Activated naive CD4-positive, alpha-beta T cell (primary cell): ENCODE measurements at places on chromosomes 1 and 21.

- no peak for DNase-seq
Measured at GRCh38 chr1:97573553-97573952, 347.3 kb downstream of the DPYD start.

DNA sequence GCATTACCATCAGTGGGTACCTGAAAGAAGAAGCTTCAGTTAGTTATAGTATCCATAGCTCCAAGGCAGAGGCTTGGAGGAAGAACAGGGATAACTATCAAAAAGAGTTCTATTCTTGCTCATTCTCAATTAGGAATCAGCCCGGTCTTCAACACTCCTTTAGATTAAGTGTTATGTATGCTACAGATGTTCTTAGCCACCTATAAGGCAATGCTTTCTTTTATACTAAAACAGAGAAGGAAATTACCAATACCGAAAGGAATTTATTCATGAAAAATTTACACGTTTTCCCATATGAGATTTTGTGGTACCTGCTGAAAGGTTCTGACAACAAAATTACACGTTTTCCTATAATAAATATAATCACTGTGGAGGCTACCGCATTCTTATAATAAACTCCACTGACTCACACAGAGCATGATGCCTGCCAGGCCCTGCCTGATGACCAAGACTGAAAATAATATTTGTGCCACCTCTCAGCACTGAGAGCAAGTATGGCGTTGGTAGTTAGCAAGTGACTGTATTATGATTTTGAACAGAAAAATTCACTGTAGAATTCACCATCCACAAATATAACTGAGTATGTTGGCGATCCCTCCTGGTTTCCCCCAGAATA, 58.3 kb downstream of the APP start:
- DNase-seq: no peak

DNA sequence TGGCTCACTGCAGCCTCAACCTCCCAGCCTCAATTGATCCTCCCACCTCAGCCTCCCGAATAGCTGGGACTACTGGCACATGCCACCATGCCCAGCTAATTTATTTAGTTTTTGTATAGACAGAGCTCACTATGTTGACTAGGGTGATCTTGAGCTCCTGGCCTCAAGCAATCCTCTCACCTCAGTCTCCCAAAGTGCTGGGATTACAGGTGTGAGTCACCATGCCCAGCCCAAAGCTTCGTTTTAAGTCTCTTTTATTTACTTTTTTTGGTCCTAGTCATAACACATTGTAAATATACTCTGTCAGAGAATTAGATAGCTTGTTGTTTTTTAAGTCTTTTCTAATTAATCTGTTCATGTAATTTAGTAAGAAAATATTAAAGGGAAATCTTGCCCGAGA, 42.8 kb downstream of the KCNK1 start:
- DNase-seq: no peak

- no peak for DNase-seq
Measured at GRCh38 chr1:61070054-61070453, 12.3 kb upstream of the NFIA start.

GRCh38 chr1:90340606-90341005, 345.7 kb downstream of the ZNF326 start:
- DNase-seq: no peak

GRCh38 chr21:42784276-42784675, 95.1 kb downstream of the WDR4 start:
- no peak for DNase-seq

GRCh38 chr1:1777583-1777899, 729 bp downstream of the NADK start:
- no peak for DNase-seq

GRCh38 chr1:235411489-235412486, 44.6 kb downstream of the TBCE start:
- DNase-seq: no peak

DNA sequence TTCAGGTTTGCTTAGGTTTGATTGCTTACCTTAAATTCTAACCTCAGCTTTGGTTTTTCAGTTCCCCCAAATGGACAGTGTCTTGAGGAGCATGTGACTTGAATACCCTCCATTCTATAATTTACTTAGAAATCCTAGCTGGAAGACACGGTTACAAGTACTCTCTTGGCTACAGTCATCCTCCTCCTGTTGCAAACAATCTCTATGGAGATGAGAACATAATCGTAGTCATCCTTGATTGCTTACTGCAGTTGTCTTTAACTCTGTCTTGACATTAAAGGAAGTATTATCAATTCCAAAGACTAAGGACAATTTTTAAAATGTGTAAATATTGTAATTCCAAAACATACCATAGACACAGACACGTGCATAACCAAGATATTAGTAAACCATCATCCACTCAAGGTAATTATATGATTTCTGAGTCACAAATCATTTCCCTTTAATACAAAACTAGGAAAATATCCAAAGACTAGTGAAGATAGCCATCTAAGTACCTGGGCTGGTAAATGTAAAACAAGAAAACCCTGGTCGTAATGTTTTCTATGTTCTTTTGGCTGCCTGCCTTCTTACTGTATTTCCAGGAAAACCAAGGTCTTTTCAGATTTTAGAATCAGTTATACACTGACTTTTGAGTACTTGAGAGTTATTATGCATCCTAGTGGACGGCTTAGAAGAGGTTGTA, 149.9 kb downstream of the CHRM3 start:
- DNase-seq: no peak

- DNase-seq: no peak
Measured at GRCh38 chr21:44598061-44598460, 2.3 kb upstream of the KRTAP10-7 start.

GRCh38 chr1:200415789-200416593, 6.2 kb upstream of the ZNF281 start:
- no peak for DNase-seq

- DNase-seq: no peak
Measured at GRCh38 chr1:214550013-214550856, 1.2 kb downstream of the PTPN14 start.

- DNase-seq: no peak
Measured at GRCh38 chr1:201149400-201149799, 4.9 kb downstream of the TMEM9 start.

DNA sequence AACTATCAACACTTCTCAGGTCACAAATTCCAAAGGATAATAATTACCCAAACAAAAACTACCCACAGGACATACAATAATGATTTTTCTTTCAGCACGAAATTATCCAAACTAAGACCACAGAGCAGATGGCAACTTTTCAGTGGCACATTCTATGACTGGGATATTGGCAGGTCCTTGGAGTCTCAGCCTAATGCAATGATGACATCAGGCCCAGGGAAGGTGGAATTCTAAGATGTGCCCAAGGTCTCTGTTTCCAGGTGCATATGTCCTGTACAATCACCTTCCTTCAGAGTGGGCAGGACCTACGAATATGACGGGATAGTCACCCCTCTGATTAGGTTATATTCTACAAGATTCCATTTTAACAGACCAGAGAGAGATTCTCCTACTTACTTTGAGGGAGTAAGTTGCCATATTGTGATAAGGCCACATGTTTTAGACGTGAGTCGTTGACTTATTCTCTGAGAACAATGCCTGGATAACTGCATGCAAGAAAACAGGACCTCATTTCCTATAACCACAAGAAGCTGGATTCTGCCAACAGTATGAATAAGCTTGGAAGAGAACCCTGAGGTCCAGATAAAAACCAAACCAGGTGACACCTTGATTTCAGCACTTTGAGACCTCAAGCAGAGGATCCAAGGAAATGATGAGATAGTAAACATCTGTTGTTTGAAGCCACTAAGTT, 69.9 kb downstream of the ZC3H11B start:
- DNase-seq: no peak

- no peak for DNase-seq
Measured at GRCh38 chr1:197471248-197471985, 203.4 kb downstream of the CRB1 start.

DNA sequence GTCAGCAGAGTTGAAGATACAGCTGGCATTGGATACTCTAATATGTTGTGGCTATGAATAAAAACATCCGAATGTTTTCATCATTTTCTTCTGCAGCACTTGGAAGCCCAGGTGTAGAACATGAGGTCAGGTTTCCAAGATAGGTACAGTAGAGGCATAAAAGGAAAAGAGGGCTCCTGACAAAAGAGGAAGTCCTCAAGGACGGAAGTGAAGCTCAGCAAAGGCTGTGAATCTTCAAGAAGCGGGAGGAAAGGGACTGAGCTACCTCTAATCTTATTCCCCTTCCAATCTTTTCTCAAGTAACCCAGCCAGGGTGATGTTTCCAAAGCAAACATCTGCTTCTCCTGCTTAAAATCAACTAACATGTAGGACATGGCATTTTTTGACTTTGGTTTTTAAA, 4.4 kb upstream of the PIK3C2B start:
- DNase-seq: no peak

- no peak for DNase-seq
Measured at GRCh38 chr1:10378081-10378841, 20.6 kb upstream of the PGD start.

DNA sequence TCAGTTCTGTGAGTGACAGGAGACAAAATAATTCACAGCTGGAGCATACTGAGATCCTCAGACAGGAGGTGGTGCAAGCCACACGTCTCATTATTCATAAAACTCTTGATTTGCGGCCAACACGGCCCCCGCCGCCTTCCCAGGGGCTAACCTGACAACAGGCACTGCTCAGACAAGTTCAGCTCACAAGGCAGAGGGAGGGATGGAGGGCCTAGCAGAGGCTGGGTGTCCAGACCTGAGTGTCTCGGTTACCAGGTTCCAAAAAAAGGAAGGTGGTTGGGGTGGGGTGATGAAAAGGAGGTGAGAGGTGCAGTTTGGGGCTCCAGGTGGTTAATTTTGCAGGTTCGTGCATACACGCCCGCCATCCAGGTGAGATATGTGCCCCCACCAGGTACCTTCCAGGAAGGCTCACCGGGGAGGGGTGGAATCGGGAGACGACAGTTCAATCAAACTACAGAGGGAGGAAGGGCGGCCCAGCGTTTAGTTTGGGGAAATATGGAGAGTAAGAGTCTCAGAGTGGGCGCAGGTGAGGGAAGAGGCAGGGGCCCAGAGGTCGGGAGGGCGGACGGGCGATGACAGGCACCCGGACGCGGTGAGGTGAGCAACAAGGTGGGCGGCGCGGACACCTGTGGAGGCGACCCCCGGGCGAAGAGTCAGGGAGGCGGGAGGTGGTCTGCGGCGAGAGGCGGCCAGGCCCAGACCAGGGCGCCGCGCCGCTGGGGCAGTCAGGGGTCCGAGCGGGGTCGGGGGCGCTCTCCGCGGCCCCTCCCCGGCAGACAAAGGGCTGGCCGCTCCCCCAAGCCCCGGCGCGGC, 629 bp downstream of the CTNNBIP1 start:
- DNase-seq: no peak

GRCh38 chr1:89767618-89768017, 53.2 kb upstream of the LRRC8D start:
- no peak for DNase-seq

DNA sequence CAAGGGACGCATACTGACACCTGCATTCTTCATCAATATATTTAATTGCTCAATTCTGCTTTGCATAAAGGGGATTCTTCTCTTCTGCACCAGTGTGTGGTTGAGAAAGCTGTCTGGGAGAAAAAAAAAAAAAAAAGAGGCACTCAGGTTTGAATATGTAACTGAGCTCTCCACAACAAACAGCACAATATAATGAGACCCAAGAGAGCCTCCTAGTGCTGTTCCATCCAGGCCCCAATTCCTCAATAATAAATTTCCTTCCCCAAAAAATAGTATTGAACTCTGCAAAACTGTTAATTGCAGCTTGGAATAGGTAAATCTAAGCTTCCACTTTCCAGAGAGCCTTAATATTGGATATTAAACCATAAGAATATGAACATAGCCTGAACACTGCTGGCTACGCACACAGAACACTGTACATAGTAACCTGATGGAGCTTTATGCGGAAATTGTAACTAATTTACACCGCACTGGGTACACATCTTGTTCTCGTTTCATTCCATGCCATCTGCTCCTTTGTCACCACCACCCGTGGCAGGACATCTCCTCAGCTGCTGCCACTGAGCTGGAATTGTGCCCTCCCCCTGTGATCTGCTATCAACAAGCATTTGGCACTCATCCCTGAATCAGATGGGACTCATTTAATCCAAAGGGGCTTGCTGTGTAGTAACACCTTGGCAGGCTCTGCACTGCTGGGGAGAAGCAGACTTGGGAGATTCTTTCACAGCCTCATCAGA, 272.0 kb downstream of the HHIPL2 start:
- no peak for DNase-seq

GRCh38 chr1:52296345-52296744, 69.7 kb downstream of the CC2D1B start:
- no peak for DNase-seq

DNA sequence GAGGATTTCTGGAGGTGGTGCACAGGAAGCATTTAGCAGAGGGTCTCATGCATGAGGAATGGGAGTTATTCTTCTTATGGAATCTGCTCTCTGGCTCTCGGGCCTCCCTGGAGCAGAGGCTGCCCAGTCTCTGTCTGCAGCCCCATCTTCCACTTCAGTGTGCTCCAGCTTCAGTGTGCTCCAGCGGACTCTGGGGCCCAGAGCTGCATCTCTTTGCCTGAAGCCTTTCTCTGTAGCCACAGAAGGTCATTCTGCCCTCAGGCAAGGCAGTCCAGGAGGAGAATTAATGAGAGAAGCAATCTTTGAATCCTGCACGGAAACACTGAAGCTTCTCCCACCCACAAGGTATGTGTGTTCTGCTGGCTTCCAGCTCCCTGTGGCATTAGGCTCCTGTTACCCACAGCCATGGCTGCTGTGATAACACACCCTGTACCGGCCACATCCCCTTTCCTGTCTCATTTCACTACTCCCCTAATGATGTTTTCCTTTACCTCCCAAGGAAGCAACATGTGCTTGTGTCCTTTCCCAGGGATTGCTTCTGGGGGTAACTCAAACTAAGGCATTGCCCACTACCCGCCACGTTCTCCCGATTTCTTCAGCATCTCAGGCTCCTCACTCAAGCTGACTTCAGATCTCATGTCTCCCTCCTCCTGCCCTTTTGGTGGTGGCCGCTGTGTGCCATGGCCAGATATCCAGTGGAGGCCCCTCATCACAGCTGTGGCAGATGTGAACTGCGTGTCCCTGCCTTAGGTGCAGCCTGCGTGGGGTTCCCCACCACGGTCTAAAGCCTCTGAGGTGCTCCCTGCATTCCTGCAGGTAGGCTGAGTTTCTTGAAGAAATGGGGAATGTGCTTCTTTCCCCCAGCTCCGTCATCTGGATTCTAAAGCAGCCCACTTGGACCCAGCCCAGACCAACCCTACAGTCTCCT, 181.2 kb upstream of the GALNT2 start:
- no peak for DNase-seq

DNA sequence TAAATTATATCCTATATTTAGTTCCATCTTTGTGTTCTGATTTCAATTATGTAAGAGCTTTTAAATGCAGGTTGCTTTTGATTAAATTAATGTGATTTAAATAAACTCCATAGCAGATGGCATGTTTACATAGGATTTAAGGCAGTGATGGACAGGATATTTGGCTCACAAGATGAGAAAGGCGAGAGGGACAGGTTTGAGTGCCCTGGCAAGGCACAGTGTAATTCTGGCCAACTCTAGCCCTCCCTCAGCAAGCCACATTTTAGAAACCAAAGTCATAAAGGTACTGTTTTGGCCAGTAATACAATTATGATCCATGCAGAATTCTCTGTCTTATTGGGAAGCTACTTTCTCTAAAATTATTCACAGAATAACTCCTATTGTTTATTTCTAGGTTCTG, 50.6 kb upstream of the C1orf146 start:
- DNase-seq: no peak
